ENCODE measurements at places on chromosomes 6 and 20.
A peak's percentile ranks its signal among the peaks of the same experiment; 100 is the strongest.

GRCh38 chr6:65253041-65253440 lies 454.0 kb downstream of the EYS start:
- no peak for DNase-seq

DNA sequence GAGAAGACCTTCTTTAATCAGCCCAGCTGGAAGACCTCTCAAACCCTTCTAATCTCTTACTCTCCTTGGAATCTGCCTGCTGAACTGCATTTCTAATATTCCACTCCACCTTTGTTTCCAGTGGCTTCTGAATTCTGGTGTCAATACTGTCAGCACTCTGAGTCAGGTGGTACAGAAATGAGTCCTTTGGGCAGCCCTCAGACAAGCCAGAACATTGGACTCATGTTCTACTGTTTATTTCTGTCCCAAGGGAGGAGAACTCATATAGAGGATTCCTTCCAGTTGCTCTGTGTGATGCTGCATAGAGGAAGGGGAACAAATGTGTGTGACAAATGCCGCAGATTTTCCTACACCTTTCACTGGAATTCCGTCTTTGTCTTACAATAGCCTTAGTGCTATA lies 114.8 kb downstream of the PHF3 start:
- DNase-seq, result no peak

DNA sequence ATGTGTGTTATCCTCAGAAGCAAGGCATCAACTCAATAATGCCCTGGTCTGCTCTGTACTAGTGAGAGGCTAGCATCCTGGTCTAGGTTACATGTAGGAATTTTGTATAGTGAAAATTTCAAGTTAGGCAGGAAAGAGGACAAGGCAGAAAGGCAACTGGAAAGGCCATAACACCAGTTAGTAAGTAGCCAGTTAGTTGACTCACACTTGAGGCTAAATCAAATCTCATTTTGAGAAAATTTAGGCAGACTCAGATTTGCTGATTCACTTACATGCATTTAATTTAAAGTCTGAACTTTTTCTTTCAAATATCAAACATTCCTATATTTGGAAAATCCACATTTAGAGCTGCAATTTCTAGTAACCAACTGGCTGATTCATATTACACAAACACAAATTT lies 184.5 kb upstream of the TCF21 start:
- DNase-seq, result peak; percentile 63

DNA sequence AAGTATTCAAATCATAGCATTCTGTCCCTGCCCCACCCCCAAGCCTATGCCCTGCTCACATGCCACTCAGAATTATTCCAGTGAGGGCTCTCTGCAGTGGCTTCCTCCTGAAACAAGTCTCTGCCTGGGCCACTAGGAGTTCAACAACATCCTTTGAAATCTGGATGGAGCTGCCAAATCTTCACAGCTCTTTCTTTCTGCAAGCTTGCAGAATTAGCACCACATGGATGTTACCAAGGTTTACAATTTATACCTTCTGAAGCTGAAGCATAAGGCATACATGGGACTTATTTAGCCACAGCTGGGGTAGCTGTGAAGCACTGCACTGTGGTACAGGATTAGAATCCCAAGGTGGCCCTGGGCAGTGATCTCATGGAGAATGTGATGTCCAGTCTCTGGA lies 577.5 kb downstream of the CD109 start:
- no peak for DNase-seq

GRCh38 chr6:170223718-170224693 lies 66.9 kb downstream of the DLL1 start:
- DNase-seq, result no peak

DNA sequence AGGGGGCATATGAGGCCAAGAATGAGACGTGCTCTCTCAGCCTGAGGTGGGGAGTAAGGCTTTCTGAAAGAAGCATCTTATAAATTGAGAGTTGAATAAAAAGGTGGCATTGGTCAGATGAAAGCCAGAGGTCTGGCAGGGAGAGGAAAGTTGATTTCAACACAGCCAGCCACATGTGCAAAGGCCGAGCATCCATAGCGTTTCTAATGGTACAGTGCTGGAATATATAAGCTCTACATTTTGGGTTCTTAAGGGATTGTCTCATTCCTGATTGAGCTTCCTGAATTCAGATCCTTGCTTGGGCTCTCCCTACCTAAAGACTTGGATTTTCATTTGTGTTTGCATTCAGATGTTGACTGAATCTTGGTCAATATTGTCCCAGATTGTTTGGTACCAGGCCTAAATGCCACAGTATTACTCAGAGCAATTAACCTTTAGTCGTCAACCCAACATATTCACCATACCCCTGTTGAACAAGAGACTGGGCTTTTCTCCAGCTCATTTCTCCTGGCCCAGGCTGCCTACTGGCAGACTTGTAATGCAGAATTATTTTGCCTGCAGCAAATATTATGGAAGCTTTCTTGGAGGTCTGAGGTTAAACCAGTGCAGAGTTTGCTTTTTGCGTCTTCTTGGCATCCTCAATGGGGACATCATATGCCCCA lies 14.5 kb upstream of the BCAS1 start:
- DNase-seq, result no peak

GRCh38 chr6:75922226-75922625 lies 150.2 kb downstream of the IMPG1 start:
- peak; percentile 44 for DNase-seq

GRCh38 chr20:46150943-46151342 lies 32.8 kb downstream of the CD40 start:
- no peak for DNase-seq

DNA sequence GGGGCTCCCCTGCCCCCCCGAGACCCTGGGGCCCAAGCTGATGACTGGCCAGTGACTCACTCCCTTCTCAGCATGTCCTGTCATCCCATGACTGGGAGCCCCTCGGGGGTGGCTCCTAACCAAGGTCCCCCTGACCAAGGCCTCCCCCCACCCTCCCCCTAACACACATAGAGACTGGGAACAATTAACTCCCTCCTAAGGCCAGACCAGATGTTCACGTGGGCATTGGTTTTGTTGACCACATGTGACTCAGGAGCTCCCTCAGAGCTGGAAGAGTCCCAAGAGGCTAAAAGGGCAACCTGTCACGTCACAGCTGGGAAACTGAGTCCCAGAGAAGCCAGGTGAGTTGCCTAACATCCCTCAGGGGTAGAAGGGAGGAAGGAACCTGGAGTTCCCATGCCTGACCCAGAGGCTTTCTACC lies 10.6 kb upstream of the CCN5 start:
- peak; percentile 83 for DNase-seq

DNA sequence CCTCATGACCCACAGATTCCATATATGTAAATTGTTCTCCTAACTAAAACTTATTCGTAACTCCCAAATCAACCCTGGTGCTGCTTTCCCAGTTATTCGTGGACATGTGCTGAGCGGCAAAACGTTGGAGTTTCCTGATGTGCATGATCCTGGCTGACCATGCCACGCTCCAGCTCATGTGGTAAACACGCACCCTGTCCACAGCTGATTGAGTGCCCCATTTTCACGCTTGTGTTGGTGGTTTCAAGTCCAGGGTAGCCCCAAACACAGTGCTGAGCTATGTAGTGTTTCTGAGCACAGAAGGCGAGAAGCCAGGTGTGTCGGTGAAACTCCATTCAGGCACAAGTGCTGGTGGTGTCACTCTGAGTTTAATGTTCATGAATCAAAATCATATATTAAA lies 19.1 kb upstream of the FOXC1 start:
- no peak for DNase-seq

- DNase-seq, result no peak
These were observed 109.6 kb downstream of the KIF6 start for GRCh38 chr6:39615622-39616021.

- no peak for DNase-seq
These were observed 13.9 kb upstream of the CD93 start for GRCh38 chr20:23099791-23100719.

DNA sequence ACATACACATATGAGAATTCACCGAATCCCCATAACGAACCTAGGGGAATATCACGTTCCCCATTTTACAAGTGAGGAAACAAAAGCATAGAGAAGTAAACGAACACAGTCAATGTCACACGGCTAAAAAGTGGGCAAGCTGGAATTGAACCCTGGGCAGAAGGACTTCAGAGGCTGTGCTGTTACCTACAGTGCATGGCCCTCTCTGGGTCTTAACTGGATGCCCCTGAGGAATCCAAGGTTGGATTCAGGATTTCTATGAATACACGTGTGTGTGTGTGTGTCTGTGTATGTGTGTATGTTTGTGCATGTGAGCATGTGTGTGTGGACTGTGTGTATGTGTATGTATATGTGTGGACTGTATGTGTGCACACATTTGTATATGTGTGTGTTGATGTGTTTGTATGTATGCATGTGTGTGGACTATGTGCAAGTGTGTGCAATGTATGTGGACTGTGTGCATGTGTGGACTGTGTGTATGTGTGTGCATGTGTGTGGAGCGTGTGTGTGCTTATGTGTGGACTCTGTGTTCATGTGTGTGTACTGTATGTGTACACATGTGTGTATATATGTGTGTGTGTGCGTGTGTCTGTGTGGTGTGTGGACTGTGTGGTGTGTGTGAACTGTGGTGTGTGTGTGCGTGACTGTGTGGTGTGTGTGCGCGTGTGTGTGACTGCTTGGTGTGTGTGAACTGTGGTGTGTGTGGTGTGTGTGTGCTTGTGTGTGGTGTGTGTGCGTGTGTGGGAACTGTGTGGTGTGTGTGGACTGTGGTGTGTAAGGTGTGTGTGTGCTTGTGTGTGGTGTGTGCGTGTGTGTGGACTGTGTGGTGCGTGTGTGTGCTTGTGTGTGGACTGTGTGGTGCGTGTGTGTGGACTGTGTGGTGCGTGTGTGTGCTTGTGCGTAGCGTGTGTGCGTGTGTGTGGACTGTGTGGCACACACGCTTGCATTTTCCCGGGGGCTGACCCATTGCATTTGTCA lies 49.0 kb downstream of the HNF4A start:
- peak; percentile 22 for DNase-seq

DNA sequence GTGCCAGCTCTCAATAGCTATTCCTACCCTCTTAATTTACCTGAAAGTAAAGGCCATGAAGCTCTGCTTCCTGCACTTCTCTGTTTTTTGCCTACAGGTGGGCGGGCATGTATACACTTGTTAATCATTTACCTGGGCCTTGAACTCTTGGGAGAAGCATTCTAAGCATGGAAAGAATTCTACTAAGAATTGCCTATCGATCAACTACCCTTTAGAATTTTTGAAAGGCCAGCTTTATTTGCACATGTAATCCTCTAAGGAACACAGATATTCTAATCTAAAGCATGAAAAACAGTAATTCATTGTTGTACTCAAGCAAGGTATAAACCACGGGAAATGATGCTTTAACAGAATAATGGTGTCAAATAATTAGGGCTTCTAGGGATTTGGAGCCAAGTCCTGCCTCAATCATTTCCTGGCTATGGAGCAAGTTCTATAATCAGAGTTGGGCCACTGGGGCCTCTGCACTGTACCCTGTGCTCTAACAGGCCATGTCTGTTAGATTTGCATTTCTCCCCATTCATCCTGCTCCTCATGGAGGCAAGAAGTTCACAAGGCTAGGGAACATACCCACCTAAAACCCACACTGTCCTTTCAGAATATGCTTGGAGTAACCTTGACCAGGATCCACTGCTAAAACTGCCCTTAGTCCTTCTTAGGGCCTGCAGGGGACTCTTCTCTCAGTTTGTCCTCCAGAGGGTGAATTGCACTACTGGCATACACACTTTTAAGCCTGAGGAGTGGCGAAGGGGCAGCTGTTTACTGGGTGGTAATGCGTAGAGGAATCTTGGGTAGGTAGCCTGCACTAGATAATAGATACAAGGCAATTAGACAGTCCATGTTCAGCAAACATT lies 276.4 kb upstream of the JAG1 start:
- no peak for DNase-seq

GRCh38 chr6:36130667-36131510 lies 576 bp downstream of the MAPK13 start:
- DNase-seq, result no peak

DNA sequence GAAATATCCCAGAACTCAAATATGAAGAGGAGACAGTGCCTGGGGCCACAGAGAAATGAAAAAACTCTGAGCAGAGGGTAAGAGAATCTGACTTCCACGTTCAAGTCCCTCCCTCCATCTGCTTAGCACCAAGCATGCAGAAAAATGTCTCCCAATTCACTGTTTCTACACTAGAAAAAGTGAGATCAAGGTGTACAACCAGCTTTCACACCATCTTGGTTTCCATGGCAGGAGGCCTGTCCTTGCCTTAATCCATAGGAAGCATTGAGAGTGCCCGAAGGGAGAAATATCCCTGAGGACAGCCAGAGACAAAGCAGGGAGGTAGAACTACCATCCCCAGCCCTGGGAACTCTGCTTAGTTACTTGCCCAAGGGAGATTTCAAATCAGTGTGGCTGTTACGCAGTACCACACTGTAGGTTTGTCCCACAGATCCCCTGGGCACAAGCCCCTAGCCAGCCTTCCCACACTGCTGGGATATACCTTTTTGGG lies 82.9 kb downstream of the SCML4 start:
- DNase-seq, result no peak
